Fibroblast of skin of left quadriceps (primary cell): ENCODE measurements at places on chromosomes 5 and 9.

GRCh38 chr5:41414598-41414997, 95.8 kb downstream of the PLCXD3 start:
- DNase-seq = peak; percentile 67

DNA sequence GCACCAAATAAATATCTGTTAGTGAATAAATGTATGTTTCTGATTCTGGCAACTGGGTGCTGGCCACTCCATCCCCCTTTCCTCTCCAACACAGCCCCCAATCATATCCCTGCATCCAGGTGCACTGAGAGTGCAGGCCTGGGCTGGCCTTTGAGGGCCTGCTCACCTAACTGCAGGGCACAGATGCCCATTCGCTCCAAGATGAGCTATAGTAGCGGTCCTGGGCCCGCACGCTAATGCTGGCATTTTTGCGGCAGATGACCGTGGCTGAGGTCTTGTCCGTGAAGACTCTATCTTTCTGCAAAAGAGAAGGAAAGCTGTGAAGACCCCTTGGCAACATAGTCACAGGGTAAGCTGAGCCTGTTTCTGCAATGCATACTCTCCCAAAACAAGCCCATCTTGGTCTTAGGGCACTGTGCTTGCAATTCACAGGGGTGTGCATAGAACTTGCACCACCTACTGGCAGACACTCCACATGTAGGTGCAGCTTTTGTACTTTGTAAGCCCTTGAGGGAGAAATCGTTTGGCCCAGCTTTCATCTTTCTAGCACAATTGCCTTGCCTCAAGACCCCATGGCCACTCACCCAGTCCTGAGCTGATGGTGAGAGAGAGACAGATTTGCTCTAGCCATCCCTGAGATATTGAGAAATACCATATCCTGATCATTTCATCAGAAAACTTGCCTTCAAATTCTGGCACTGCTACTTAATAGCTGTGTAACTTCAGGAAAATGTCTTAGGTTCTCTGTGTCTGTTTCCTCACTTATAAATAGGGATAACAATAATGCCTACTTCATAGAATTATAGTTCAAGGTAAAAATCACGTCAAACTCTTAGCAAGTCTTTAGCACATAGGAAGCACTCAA, 13.5 kb downstream of the IL12B start:
- DNase-seq = no peak

DNA sequence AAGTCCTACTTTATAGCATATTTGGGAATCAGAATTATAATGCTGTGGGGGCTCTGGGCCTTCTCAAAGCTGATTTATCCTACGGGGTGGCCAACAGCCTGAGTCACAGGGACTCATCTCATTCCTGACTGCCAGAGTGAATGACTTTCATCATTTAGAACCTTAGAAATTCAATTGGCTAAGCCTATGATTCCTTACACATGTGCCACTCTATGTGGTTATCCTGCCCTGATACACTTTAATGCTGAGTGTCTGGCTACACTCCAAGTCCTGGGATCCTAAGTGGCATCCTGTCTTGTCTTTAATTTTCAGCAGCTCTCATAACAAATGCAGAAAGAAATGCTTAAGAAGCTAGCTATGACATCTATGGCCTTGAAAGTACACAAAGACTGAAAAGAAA, 75.2 kb upstream of the FREM1 start:
- DNase-seq = peak; percentile 16

DNA sequence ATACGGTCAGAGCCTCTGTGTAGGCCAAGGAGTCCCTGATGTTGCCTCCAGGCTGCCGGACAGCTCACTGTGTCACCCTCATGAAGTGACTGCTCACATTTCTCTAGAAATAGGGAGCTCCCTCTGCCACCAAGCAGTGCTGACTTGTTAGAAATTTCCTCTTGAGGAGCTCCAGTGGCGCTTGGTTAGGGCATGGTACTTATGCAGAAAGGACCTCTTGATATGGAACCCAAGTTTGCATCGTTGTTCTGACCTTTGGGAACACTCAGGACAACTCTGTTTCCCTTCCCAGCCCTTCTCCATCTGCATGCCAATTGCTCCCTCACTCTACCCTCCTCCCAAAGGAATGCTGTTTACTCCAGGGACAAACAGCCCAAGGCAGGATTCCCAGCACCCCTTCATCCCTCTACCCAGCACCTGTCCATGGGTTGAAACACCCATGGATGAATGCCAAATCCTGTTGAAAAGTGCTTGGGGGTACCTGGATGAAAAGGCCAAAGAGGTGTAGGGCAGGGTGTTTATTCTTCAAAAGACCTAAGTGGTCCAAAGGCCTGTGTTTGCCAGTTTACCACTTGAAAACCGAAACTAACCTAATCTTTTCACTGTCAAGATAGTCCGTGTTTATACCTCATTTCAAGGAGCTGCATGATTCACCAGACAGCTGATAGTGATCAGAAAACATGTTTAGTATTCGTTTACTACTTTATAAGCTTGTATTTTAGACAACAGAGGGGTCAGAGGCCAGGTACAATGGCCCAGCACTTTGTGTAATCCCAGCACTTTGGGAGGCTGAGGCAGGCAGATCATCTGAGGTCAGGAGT, 51.1 kb downstream of the KLF4 start:
- no peak for DNase-seq

DNA sequence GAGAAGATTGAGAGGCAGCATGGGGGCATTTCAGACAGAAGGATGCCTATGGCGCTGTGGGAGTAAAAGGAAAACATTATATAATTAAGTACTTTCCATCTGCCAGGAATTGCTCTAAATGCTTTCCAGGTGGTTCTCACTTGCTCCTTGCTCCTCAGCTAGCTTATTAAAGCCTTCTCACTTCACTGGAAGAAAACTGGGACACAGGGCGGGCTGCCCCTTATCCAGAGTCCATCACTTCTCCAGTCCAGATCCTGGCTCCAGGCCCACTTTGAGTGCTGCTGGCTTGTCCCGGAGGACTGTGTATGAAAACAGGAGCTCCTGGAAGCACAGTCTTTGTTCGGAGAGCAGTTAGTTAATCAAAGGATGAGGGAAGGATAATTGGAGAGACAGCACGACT, 409.9 kb upstream of the ADAMTS16 start:
- DNase-seq = no peak

DNA sequence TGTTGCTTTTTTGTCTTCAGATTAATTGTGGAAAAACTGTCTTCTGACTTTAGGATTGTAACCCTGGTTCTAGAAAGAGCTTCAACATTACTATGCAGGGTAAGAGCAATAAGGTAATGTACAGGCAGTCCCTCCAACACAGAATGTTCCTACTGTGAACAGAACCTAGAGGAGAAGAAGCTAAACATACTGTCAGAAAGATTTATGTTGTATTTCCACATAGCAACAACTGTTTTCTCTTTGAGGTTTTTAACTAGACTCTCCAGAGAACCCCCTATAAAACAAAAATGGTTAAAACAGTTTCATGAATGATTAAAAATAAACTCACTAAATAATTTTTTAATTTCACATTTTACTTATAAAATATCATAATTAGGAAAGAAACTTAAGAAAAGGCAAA, 64.3 kb upstream of the NAA35 start:
- no peak for DNase-seq

DNA sequence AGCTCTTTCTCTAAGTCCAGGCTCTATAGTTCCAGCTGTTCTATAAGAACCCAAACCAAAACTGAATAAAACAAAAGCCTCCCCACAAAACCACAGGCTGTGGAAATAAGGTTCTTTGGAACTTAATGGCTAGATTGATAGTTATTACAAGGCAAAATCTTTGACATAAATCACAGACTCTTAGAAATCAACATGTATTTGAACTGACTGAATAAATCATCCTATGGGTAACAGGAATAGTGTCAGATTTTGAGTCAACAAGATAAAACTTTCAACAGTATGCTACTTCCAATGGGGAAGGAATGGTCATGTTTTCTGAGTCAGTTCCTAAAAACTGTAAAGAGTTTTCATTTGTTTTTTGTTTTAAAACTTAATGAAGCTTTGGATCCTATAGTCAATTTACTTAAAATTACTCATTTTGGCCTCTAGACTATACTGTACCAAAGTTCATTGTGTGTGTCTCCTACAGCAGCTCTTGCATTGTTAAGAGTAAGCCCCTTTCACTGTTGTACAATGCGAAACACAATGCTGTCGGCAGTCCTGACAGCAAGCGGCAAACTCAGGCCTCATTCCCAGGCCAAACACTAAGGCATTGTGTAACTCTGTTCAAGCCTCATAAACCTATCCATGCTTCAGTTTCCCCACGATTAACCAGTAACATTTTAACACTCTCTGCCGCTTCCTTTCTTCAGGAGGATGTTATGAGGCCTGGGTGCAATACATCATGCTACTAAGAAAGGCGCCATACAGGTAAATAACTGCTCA, 134.1 kb downstream of the ARL15 start:
- peak; percentile 75 for DNase-seq

DNA sequence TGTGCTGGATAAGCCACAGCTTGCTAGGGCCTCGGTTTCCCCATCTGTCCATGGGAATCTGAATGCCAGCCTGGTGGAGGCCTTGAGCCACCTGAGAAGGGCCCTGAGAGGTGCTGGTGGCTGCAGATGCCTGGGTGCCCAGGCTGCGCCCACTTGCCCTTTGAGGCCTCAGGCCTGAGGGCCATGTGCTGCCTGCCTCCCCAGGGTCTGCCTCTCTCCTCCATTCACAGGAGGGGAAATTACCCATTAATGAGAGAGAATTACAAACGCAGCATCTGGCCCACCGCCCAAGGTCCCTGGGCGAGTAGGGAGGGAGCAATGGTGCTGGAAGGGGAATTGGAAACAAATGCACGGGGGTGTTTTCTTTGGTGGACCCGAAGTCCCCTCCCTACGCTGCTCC, 59.6 kb downstream of the BARX1 start:
- no peak for DNase-seq

DNA sequence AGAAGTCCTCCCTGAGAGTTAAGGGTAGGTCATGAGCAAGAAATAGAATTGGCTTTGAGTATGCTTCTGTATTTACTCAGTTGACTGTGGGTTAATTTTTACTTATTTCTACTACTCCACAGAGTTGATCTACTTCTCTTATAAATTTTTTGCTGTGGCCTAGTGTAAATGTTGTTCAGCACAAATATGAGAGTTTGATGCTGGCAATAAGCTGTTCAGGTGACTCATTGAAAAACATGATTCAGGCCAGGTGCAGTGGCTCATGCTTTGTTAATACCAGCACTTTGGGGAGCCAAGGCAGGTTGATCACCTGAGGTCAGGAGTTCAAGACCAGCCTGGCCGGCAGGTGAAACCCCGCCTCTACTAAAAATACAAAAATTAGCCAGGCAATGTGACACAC, 4.5 kb upstream of the CDK7 start:
- no peak for DNase-seq

GRCh38 chr5:97067296-97067850, 75.0 kb downstream of the LIX1 start:
- DNase-seq = no peak

DNA sequence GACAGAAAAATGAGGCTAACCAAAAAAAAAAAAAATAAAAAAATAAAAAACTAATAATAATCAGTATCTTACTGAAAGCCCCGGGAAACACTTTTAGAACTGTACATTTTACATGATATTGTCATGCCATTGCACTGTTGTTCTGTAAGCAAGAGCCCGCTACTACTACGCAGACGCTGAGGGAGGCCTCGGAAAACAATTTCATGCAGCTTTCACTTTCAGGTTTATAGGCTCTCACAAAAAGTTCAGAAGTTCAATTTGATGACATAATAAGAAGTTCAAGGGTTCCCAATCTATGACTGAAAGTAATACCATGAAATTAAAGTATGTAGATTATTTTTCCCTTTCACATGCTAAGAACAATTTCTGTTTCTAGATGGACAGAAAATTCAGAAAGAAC, 318.3 kb upstream of the ITGA1 start:
- no peak for DNase-seq

- DNase-seq = peak; percentile 69
Observed at GRCh38 chr9:98908897-98909634, 34.6 kb upstream of the COL15A1 start.

DNA sequence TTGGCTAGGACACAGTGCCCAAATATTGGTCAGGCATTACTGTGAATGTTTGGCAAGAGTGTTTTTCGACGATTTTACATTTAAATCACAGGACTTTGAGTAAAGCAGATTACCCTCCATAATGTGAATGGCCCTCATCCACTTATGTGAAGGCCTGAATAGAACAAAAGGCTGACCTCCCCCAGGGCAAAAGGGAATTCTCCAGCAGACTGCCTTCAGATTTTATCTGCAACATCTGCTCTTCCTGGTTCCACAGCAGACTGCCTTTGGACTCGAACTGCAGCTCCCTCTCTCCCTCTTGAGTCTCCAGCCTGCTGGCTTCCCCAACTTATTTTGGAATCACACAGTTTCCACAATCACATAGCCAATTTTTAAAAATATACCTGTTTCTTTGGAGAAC, 7.1 kb upstream of the TMEM215 start:
- no peak for DNase-seq

DNA sequence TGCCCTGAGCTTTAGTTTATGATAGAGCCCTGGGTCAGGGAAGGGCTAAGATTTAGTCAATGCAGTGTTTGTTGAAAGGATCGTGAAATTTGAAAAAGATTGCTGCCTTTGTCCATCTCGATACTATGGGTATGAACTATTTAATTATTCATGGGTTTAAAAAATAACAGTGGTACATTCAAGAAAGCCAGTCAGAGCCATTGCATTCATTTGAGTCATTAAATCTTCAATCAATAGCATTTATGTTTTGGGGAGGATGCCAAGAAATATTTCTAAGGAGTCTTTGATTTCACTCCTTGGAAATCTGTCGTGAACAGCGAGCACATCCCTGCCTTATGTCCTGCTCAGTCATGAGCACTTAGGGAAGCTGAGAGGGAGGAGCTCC, 54.4 kb upstream of the LRRTM2 start:
- DNase-seq = no peak

- DNase-seq = no peak
Observed at GRCh38 chr5:143870871-143871632, 59.1 kb downstream of the HMHB1 start.

DNA sequence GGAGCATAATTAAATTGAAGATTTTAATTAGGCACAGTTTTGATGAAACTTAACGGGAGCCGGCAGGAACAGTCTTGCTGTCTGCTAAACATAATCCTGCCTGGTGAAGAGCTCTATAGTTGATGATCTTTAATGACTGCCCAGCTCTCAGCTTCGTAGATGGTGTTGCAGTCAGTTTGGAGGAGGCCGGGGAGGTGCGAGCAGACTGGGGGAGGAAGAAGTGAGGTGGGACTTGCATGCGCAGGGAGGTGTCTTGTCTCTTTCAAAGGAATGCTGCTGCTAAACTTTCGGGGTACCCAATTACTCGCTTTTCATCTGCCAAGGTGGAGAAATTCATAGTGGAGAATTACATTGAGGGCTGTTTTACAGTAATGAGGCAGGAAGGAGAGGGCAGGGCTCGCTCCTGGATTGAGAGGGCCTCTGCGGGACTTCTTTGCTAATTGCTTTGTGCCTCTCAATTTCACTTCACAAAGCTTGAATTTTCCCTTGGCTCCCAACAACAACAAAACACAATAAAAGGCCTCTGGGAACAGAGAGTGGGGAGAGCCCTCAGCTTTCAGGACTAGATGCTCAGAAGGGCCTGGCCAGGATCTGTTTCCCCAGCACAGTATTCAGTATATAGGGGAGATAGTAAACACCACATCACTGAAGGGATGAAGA, 257.9 kb upstream of the ADRA1B start:
- no peak for DNase-seq

GRCh38 chr5:14038341-14038959, 94.0 kb upstream of the DNAH5 start:
- DNase-seq = peak; percentile 68

- DNase-seq = peak; percentile 21
Observed at GRCh38 chr5:34412736-34413135, 243.4 kb upstream of the RAI14 start.

GRCh38 chr5:151686674-151687407, at the start of gene SPARC:
SPARC (minus strand) TSS chr5:151686915; CDS start chr5:151676188, 10,727 bp downstream.
- DNase-seq = peak; percentile 92

- no peak for DNase-seq
Observed at GRCh38 chr5:101385276-101385675, 482.2 kb upstream of the ST8SIA4 start.

GRCh38 chr9:79662537-79662956, 90.8 kb downstream of the TLE4 start:
- DNase-seq = no peak
